Astrocyte of the spinal cord (primary cell): ENCODE measurements at places on chromosomes 1 and 21.

- DNase-seq = no peak
Observed at GRCh38 chr1:3477241-3477995, 23.0 kb downstream of the ARHGEF16 start.

DNA sequence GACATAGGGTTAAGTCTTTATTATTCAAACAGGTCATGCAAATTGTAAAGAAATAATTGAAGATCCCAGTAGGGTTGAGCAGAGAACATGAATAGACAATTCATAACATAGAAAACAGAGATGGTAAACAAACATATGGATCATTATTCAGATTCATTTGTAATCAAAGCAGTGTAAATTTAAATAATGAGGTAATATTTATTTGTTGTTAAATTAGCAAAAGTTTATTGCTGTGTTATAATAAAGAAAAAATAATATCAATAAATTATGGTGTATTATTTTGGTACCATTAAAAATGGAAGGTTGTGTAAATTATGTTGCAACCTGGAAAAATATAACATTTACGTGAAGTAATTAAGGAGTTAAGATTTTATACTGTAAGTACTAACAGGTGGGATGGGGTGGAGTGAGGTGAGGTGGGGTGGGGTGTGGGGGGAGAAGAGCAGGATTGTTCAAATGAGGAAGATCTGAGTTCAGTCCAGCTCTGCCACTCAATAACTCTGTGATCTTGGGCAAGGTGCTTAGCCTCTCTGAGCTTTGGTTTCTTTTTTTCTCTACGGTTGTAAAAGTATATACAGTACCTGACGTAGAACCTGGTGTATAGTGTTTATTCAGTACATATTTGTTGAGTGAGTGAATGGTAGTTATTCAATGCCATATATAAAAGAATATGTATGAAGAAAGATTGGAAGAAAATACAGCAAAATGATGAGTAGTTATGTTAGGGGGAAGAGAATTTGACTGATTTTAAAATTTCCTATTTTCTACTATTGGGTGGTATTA, 140.3 kb upstream of the KIF26B start:
- DNase-seq = no peak

GRCh38 chr1:220991959-220992704, 112.9 kb downstream of the HLX start:
- no peak for DNase-seq

GRCh38 chr1:197933016-197933415, 15.8 kb downstream of the LHX9 start:
- no peak for DNase-seq

DNA sequence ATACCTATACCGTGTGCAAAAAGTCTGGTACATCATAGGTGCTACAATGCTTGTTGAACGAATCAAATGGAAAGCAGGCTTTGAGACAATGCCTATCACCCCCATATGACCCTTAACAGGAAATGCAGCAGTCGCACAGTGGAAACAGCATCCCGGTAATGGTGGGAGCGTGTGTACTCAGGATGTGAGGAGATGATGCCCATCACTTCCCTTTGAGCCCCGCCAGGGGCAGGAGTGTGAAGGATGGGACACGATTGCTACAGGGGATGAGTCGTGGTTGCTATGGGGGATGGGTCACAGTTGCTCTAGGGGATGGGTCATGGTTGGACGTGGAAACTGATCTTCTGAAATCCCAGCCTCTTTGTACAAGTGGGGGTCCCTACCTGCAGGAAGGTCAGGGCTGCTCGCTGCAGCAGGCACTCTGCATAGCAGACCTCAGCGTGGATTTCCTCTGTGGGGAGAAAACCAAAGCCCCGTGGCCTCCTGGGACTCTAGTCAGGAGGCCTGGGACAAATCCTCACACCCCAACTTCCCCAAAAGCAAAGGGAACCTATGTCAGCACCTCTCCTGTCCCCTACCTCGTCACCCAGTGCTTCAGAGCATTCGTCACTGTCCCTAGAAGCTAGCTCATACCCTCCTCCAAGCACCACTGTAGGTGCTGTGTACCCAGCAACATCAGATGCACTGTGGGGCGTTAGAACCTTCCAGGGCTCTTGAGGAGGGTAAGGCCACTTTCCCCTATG, 19.3 kb downstream of the TTC39A start:
- DNase-seq = no peak

DNA sequence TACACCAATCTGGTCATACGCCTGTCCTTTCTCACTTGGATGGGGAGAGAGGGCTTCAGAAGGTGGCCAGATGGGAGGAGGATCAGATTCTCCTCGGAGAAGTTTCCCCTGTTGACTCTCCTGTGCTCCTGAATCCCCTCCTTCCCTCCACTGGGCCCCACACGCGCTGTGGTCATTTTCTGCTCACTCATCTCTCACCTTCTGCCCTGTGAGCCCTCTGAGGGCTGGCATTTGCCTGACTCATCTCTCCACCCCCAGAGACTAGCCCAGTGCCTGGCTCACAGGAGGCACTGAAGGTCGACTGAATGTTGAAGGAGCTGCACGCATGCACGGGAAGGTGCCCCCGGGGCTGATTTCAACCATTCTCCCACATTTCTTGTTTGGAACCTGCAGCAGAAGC, 14.2 kb downstream of the ABCA4 start:
- peak; percentile 12 for DNase-seq

GRCh38 chr1:234588386-234588785, 21.6 kb downstream of the IRF2BP2 start:
- no peak for DNase-seq

GRCh38 chr1:36384542-36385409, 948 bp downstream of the STK40 start:
- DNase-seq = peak; percentile 29

- DNase-seq = peak; percentile 71
Observed at GRCh38 chr1:40404670-40405462, 31.3 kb downstream of the SMAP2 start.

GRCh38 chr1:154497026-154497806, 4.8 kb upstream of the TDRD10 start:
- no peak for DNase-seq

- DNase-seq = no peak
Observed at GRCh38 chr21:44618909-44619308, 7.0 kb downstream of the KRTAP10-8 start.

- DNase-seq = no peak
Observed at GRCh38 chr1:223299553-223299952, 64.4 kb downstream of the SUSD4 start.

DNA sequence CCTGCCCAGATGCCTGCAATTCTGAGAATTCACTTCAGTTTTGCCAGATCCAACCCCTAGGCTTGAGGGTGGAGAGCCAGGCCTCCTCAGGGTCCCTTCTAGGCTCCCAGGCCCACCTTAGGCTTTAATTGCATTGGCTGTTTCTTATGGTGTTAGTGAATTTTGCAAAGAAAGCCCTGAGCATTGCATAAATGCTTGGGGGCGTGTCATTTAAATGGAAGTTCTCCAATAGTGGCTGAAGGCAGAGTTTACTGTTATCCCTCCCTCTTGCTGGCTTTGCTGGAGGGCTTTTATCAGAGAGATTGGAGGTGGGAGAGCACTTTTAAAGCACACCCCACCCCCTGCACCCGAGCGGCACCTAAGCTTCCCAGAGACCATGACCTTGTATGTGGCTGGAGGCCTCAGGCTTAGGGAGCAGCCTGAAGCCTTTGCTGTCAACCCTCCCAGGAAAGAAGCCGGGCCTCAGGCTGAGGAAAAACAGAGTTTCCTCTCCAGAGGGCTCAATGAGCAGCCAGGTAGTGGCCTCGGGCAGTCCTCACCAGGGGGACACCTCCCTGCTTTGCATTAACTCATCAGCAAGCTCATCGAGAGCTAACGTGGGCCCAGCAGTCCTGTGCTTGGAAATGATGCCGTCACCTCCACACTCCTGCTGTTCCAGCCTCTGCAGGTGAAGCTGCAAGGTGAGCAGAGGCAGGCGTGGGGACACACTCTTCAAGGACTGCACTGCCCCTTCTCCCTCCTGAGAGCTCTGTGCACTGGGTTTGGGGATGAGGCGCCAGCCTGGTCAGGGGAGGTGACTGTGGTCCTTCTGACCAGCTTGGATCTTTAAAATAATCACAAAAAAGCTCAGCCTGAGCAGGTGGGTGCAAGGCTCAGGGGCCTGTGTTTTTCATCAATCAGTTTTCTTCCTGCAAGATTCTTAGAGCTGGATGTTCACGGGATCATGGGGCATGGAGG, 58.0 kb downstream of the STUM start:
- DNase-seq = no peak
